ENCODE measurements at places on chromosomes 6 and 20.

GRCh38 chr6:39111280-39111679, 3.7 kb downstream of the SAYSD1 start:
- DNase-seq, result no peak

DNA sequence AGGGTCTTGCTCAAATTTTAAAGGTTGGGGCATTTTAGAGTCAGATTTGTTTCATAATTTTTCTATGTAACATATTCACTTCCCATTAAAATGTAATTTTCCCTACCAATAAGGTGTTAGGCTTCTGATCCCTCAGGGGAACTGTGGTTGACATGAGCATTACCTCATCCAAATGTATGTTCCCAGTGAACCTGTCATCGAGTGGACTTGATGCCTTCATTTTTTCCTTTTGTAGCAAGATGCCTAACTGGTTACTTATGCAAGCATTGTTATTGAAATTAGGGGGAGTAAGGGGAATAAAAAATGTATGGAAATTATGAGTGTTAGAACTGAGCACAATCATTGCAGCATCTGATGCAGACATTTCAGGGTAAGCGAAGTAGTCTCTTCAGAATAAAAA, 360.5 kb downstream of the BCKDHB start:
- DNase-seq, result no peak

- no peak for DNase-seq
Observed at GRCh38 chr6:167304912-167305311, 13.8 kb downstream of the UNC93A start.

- no peak for DNase-seq
Observed at GRCh38 chr20:19274412-19275015, 62.1 kb downstream of the SLC24A3 start.

DNA sequence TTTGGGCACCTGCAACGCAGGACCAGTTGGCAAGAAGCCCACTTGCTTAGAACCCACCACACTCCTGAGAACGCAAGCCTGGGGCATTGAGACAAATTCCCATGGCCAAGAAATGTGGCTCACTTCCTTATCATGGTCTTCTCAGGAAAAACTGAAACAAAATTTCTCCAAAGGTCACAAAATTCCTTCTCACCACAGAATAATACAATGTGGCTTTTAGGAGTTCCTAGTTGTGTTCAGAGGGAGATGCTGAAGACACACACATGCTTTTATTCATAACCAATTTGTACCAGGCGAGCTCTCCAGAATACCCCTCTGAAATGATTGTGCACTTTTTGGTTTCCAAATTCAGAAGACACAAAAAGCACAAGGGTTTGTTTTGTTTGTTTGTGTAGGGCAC, 31.6 kb downstream of the ADTRP start:
- DNase-seq, result peak; percentile 83

GRCh38 chr6:11413117-11413687, 124.3 kb upstream of the TMEM170B start:
- no peak for DNase-seq

DNA sequence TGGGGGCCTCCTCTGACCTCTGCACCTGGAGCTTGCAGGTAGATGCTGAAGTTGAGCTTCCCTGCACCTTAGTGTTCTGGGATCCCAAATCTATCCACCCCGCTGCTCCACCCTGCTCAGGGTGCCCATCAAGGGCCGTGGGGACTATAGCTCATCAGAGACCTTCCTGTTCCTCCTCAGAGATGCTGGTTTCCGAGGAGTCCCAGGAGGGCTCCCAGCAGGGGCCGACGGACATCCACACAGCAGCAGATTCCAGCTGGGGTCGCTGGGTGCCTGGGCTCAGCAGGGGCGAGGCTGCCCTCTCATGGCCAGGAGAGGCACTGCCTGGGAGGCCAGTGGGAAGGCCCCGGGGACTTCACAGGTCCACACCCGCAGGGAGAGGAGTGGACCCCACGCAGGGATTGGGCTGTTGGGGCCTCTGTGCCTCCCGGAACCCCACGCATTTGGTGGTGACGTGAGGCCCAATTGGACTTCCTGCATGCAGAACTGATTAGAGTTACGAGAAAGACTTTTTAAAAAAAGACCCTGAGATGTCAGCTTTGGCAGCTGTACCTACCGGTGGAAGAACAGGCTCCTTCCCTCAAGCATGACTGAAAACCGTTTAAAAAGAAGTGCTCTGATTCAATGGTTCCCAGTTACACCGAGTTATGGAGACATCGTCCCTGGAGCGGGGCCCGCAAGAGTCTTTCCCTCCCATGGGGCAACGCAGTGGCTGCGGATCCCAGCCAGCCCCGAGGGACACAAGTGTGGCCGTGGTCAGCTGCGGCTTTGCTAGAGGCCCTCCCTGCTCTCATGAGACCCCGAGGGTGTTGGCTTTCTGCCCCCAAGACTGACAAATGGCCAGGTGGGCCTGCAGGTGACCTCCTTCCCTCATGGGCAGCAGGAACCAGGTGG, 25.3 kb upstream of the SLCO4A1 start:
- DNase-seq, result peak; percentile 14

DNA sequence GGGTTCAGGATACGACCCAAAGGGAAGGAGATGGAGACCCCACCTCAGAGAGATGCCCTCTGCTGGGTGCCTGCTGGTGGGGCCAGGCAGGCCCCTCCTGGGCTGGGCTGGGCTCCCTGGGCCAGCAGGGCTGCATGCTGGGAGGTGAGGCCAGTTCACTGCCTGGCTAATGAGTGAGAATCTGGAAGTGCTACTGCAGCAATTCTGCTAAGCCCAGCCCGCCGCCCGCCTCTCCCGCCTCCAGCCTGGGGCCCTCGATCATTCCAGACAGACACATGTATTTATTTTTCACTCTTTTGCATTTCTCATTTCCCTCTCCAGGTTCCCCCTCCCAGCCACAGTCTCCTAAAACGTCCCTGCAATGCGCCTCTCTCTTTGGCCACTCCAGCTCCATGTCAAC, 79.6 kb downstream of the CDH22 start:
- no peak for DNase-seq

DNA sequence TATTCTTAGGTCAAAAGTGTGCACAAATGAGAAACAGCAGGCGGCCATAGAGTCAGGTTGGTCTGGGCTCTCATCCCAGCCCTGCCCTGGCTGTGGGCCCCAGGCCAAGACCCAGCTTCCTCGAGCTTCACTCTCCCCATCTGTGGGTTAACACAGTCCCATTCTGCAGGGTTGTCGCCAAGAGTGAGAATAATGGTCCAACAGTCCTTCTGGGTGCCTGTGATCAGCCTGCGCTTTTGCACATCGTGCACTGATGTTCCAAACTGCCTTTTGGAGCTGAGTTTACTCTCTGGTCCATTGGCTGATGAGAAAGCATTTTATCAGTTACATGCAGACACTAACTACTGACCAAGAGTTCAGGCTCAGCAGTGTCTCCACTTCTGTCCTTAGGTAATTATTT, 82.6 kb downstream of the INSM1 start:
- DNase-seq, result no peak

- no peak for DNase-seq
Observed at GRCh38 chr6:143158113-143158581, 97.5 kb downstream of the AIG1 start.

All from foreskin melanocyte (primary cell).